ENCODE measurements at places on chromosomes 5 and 9.

DNA sequence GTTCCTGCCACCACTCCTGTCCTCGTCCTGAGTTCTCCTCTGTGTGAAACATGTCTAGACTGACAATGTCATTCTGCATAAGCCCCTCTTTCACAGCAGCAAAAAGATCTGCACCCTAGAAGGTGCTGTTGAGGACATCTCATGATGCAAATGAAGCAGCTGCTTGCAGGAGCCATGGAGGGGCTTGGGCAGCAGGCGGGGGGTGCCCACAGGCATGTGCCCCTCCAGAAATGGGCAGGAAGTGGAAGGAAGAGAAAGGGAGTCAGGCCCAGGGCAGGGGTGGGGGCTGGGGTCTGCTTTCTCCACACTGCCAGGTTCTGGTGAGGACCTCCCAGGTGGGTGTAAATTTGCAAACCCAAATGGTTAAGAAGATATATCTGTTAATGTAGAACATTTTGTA is 54.5 kb upstream of the KCNMB1 start:
- DNase-seq = no peak

GRCh38 chr9:92709240-92709639 is 39.3 kb upstream of the IPPK start:
- no peak for DNase-seq

GRCh38 chr5:112549127-112549526 is 130.1 kb upstream of the EPB41L4A start:
- no peak for DNase-seq

- DNase-seq = no peak
Measured at GRCh38 chr5:131488463-131488862, 146.6 kb downstream of the RAPGEF6 start.

- DNase-seq = no peak
Measured at GRCh38 chr9:70260606-70261005, 1.8 kb downstream of the SMC5 start.

- DNase-seq = no peak
Measured at GRCh38 chr5:94395468-94395867, 222.9 kb downstream of the KIAA0825 start.

GRCh38 chr5:153629027-153629895 is 138.8 kb downstream of the GRIA1 start:
- peak; percentile 49 for DNase-seq

DNA sequence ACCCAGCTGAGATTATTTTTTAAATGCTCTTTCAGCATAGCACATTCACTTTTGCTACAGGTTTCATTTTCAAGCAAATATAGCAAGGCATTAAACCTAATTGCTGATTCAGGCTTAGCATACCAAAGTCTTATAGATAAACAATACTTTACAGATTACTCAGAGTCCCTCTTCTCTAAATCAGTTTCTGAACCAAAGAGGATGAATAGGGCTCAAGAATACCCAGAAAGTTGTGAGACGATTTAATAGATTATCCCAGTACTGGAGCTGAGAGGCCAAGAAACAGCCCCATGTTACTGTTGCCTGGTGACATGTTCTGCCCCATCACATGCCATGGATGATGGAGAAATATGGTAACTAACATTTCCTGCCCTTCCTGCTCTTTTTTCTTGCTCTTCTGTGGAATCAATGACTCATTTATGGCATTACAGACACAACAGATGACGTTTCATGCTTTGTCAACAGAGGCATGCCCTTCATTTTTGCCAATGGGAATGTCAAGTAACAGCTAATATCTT is 18.1 kb upstream of the SSBP2 start:
- no peak for DNase-seq

DNA sequence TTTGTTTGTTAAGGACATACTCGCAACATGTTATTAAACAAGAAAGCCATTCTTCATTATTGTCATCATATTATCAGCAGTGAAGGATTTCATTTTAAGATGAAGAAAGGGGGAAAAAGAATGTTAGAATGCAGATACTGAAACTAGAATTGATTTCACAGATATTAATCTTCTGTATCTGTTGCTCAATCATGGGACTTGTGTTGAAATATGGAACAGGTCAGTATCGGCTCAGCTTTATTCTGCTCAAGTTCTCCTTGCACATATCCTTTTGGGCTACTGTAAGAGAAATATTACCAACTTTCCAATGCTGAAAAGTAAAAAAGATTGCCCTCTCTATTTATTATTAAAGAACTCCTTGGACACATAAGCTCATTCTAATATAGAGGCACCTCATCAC is 13.8 kb upstream of the ANXA1 start:
- no peak for DNase-seq

- DNase-seq = no peak
Measured at GRCh38 chr5:74945561-74946165, 79.5 kb upstream of the FAM169A start.

DNA sequence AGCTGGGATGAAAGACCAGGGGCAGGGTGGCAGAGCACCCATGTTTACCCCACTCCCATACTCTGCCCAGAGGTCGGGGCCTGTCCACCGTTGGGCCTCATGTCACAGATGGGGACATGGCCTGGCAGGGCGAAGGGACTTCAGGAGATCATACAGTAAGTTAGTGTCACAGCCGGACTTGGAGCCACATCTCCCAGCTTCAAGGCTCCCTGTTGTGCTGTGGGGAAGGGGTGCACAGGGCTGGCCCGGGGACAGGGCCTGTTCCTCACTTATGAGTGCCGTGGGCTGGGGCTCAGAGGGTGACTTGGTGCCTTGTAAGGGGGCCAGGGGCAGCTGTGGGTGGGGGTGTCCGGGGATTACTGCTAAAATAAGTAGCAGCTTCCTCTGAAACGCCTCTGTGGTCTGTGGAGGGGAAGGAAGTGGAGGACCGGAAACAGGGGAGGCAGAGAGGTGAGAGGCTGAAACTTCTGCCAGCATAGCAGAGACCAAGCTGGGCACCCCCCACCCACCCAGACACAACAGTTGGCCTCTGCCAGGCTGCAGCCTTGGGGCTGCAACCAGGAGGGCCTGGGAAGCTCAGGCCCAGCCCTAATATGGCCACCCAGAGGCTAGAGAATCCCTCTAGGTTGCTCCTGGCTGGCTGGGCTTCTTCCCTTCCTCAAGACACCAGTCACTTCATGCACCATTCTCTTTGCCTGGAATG is 41.1 kb upstream of the NEK6 start:
- no peak for DNase-seq

GRCh38 chr5:156387391-156387790 is 60.4 kb downstream of the SGCD start:
- DNase-seq = no peak

- no peak for DNase-seq
Measured at GRCh38 chr5:84191281-84191680, 193.4 kb downstream of the EDIL3 start.

- DNase-seq = no peak
Measured at GRCh38 chr5:63957617-63958016, 4.6 kb downstream of the HTR1A start.

DNA sequence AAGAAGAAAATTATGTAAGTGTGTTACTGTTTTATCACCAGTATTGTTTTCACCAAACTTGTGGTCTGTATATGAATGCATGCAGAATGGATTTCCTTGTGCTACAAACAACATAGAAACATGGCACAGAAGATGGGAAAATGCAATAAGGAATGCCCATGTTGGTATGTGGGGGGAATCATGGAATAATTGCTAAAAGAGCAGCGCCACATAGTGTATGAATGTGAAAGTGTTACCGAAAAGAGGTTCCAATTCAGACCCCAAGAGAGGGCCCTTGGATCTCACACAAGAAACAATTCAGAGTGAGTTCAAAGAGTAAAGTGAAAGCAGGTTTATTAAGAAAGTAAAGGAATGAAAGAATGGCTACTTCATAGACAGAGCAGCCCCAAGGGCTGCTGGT is 26.4 kb upstream of the TYRP1 start:
- no peak for DNase-seq

GRCh38 chr9:138083873-138084272 is 206.3 kb downstream of the CACNA1B start:
- DNase-seq = no peak

GRCh38 chr9:107755246-107755645 is 265.7 kb upstream of the KLF4 start:
- DNase-seq = no peak

DNA sequence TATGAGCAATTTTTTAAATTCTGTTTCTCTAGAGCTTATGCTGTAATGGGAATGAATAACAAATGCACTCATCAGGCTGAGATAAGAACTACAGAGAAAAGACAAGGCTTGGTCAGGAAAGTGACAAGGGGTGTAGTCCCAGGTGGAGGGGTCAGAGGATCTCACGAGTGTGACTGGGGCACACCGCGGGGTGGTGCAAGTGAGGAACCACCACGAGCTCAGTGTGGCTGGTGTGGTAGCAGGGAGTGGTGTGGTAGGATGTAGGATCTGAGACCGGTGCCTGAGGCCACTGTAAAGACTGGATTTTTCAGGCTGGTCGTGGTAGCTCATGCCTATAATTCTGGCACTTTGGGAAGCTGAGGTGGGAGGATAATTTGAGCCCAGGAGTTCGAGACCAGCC is 9.0 kb downstream of the ANXA6 start:
- DNase-seq = no peak

DNA sequence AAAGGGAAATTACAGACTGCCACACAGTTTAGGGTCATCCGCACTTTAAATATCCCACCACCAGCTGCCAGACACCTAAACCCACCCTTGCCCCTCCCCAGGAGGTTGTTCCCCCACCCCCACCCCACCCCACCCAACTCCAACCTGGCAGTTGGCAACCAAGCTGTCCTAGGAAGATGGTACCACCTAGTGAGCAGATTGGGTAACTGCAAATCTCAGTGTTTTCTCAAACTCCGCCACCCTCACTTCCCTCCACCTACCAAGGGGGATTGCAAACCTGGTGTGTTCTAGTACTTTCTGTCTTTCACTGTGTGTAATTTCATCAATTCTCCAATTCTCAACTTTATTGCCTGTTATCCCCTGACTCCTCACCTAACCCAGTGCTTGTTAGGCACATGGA is 323.8 kb upstream of the IRX2 start:
- DNase-seq = no peak

GRCh38 chr5:72954389-72954788 is 1.5 kb upstream of the FCHO2 start:
- no peak for DNase-seq

DNA sequence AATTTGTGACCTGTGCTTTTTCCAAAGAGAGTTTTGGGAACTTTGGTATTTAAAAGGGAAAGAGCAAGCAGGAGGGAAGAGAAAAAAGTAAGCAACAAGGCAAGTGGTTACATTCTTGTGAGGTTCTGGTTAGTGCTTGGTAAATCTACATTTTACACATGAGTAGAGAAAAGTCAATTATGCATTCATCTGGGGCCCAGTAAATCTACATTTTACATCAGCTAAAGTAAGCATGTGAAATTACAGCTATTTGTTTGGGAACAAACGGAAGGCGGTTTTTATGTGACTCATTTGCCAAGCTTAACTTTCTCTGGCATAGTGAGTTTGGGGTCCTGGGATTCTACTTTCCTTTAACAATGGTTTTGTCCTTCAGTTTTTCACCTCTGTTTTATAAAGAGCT is 102.2 kb downstream of the SNX18 start:
- no peak for DNase-seq

DNA sequence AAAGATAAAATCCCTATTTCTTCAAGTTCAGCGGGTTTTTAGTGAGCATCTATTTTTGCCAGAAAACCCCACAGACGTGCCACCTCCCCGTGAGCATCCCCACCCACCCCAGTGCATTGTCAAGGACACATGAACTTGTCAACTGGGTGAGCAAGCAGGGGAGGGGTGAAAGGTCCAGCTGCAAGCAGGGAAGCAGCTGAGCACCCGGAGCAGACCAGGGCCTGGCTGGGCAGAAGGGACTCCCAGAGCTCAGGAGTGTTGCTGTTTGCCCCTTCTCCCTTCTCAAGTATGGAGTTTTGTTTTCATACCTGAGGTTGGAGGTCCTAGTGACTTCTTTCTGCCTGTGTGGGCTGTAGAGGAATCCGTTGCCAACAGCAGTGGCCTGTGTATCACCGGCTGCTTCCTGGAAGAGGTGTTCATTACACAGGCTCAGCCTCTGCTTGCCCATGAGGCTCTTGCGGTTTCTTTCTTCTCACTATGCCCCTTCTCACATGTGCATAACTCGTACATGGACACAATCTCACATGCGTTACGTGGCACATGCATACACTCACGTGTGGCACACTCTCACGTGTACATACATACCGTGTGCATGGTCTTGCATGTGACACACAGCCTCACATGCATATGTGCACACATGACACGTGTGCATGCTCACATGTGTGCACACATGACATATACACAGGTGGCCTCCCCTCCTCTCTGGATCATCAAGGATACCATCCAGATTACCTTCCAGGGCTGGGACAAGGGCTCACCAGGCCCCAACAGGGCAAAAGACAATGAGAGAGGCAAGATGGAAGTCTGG is 126.7 kb downstream of the MVB12B start:
- DNase-seq = no peak
